ENCODE measurements at places on chromosomes 3 and 15.

GRCh38 chr3:170585937-170586310, at the start of gene SLC7A14:
Gene SLC7A14, minus strand, starts transcription at chr3:170586075. Its CDS starts 59,139 bp downstream, at chr3:170526936.
- DNase-seq = no peak

DNA sequence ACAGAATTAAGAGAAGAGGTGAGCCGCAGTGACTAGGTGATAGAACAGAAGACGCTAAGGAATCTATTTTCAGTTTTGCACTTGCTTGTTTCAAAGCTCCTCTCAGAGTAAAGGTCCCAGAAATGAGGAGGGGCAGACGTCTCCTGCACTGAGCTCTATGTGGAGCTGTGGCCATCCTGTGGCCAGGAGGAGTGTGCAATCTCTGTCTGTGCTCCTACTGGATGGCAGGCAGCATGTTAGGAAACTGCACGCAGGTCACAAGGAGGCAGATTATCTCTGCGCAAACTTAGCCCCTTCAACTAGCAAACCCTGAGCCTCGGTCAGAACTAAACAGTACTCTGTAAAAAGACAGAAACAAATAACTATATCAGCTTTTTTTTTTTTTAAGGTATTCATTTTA, 31.1 kb upstream of the PPIB start:
- DNase-seq = no peak

DNA sequence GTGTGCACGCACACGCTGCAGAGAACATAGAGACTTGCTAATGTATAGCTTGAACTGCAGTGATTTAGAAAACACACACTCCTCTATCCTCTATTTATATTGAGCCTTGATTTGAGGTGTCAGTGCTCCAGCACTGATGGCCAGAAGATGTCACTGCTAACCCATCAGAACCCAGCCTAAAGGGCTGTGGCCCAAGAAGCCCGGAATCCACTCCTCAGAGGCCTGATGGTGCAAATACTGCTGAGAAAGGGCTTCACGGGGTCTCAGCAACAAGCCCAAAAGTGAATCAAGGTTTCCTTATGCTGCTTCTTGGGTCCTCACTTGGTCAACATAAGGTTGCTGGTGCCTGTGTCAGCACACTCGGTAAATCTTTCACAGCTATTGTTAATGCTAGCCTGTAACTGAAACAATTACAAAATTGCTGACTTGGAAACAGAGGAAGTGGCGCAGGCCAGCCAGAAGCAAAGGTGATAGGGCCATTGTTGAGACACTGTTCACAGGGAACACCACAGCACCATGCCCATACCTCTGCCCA, 60.3 kb downstream of the HEG1 start:
- DNase-seq = peak; percentile 26

- DNase-seq = no peak
Observed at GRCh38 chr3:187843654-187844053, 98.4 kb upstream of the BCL6 start.

GRCh38 chr15:97196048-97197014, 764.2 kb upstream of the ARRDC4 start:
- DNase-seq = no peak

DNA sequence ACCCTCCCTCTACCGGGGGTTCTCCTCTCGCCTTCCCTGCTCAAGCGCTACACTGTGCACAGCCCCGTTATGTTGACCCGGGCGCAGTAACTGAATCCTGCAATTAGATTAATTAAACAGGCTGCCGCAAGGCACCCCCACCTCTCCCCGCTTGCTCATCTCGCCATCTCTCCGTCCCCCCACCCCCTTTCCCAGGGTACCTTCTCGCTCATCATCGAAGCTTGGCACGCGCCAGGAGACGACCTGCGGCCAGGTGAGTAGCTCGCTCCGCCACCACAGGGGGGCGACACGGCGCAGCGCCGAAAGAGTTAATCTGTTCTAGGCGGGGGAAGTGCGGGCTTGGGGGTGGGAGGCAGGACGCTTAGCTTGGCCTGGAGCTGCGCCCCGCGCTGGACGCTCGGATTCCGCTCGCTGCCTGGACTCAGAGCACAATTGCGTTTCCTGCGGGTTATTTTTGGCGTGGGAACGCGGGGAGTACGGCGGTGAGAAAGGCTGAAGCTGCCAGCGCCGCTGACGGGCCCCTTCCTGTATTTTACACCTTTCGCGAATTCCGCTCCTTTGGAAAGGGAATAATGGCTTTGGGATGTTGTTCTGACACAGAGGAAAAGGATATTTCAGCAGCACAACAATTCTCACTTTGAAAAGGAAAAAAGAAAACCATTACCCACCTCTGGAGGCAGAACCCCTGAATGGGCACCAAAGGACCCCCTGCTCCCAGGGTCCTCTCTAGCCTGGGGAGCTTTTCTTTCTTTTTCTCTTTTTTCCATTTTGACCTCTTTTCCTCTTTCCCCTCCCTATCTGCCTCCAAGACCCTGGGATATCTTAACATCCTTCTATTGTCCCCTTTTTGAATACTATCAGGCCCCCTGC, 1.5 kb downstream of the DLL4 start:
- DNase-seq = no peak

GRCh38 chr3:15390460-15390859, 36.9 kb downstream of the METTL6 start:
- DNase-seq = no peak

- DNase-seq = no peak
Observed at GRCh38 chr3:110180733-110181132, 843.4 kb upstream of the DPPA4 start.

DNA sequence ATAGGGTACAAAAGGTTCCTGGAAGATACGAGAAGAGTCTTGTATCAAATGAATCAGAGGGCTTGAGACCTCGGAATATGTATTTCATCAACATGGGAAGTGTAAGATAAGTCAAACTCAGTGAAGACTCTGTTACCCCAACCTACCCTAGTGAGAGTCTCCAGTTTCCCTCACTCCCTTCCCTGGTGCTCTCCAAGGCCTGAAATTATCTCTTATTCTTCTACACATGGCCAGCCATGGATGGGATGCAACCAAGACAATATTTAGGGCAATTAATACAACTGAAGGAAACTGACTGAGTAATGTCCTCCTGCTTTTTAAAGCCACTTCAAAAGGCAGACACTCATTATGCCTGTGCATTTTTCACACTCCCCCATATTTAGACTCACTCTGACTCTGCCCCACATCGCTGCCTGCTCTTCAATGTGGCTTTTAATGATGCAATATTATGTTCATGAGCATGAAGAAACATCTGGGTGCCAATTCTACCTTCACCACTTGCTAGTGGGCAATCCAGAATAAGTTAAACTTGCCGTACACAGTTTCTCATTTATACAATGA, 137.1 kb upstream of the THBS1 start:
- no peak for DNase-seq

DNA sequence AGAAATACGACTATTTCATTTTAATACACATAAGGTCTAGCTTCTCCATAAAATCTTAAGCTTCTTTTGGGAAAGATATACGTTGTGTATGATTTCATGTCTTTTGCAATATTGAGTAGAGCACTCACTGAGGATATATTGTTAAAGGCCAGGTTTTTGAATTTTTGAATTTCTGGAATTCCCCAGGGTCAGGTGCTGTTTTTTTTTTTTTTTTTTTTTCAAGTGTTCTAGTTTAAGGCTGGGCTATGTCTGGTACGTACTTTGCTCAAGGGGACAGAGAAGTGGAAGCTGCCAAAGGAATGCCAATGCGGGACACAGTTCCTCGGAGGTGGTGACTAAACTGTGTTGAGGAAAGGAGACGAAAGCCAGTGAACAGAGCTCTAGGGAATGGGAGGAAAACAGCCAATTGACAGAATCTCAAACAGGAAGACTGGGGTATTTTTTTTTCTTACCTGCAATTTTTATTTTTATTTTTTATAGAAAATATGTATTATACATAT, 510.5 kb upstream of the CBLB start:
- no peak for DNase-seq

GRCh38 chr3:132789959-132790358, 67.8 kb upstream of the NPHP3 start:
- DNase-seq = no peak

- no peak for DNase-seq
Observed at GRCh38 chr3:20700714-20701113, 514.7 kb upstream of the SGO1 start.

DNA sequence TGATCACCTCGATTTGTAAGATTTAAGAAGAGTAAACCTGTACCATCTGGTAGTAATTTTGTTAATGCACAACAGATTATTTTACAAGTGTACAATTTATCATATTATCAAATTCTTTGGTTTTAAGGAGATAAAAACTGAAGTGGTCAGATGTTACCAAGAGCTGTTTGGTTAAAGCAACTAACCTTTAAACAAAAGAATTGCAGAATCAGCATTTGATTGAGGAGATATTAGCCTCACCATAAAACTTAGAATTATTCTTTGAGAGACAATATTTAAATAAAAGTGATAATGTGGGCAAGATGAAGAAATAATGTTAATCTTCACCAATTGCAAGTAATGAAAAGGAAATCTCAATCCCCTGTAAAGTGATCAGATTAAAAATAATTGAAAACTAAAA, 1034.9 kb downstream of the ROBO1 start:
- DNase-seq = no peak

DNA sequence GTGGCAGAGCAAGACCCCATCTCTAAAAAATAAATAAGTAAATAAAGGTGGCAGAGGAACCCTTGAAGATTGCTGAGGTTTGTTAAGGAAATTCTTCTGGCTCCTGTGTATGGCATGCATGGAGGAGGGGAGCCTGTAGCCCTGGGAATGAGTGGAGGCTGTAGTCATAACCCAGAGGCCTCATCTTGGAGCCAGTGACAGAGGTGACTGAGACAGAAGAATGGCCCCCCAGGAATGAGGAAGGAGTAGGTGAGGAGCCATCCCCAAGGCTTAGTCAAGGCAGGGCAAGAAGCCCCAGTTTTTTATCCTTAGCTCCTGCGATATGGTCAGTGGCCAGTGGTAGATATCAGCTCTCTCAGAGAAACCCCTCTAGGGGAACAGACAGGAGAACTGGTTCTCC, 46.5 kb downstream of the BSN start:
- no peak for DNase-seq

DNA sequence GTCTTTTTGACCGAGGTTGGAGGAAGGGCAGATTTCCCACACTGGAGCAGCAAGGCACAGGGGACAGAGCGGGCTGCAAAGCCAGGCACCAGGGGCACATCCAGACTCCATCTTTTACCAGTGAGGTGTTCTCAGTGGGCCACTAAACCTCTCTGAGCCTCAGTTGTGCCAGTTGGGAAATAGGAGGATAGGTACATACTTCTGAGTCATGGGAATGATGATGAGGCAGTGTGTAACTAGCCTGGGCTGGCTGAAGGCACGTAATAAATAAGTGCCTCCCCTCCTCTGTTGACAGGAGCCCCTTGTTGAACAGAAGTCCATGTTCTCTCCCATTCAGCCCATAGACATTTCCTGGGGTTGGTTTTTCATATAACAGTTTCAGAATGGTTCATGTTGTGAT, 48.7 kb downstream of the GPD1L start:
- no peak for DNase-seq

DNA sequence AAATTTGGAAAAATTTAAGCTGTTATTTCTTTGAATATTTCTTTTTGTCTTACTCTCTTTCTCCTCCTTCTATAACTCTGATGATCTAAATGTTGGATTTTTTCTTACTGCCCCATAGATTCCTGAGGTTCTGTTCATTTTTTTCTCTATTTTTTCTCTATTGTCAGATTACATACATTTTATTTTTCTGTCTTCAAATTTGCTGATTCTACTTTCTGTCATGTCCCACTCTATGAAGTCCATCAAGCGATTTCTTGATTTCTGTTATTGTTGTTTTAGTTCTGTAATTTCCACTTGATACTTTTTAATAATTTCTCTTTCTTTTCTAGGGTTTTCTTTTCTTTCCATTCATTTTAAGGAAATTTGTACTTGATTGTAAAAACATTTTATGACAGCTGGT, 83.7 kb upstream of the THRB start:
- DNase-seq = no peak

DNA sequence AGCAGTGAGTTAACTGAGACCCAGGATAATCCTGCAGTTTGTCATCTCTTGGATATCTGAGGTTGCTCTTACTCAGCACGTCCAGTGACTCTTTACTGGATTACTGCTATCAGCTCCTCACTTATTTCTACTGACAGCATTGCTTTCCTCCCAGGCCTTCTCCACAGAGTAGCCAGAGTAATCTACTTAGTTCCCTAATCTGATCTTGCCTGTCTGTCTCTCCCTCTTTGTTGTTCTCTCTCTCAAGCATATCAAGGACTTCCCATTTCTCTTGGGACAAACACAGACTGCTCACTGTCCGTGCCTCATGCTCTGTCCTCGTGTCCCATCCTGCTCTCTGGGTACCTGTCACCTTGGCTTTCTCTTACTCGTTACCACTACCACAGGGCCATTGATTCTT, 376.2 kb downstream of the FEZF2 start:
- no peak for DNase-seq

DNA sequence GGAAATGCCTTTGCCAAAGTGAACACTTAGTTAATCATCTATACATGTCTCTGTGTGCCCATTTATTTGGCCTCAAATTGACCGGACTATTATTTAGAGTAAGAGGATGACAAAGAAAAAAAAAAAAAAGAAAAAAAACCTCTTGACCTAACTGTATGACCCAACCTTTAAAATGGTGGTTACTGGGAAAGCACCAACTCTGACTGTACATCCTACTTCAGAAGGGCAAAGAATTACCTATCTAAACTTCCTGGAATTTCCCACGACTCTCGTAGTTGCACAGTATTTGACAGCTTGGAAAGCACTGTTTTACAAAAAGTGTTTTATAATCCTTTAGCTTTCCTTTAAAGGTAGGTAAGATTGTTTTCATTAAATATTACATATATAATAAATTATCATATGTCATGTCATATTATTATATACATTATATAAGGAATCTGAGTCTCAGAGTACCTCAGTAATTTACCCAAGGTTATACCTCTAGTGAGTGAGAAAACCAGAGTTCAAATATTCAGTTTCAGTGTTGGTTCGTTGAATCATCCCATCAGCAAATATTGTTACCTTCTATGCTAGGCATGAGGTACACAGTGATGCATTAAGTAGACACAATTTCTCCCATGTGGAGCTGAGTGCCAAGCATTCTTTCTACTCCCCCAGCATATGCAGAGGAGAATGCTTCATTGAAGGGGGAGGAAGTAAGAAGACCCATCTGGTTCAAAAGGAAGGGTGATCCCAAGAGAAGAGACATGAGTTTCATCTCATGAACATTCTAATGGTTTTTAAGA, 5.0 kb downstream of the BCL2A1 start:
- no peak for DNase-seq

GRCh38 chr3:141729240-141729639, 8.9 kb upstream of the RNF7 start:
- DNase-seq = no peak

DNA sequence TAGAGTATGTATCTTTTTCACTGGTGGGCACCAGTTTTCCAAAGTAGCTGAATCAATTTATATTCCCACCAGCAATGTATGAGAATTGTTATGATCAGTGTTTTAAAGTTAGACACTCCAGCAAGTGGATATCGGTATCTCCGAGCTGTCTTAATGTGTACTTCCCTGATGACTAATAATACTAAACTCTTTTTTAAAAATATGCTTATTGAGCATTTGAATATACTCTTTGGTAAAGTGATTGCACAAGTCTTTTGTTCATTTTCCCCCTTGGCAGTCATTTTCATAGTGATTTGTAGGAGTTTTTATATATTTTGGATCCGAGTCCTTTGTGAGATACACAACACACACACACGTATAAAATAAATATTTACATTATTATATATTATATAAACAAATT, 12.5 kb upstream of the FEM1B start:
- no peak for DNase-seq

Measured in NK-92 treated with Interleukin-12 subunit alpha and Interleukin-12 subunit beta, amount 100 ng/mL, for 24 hours (cell line).